ENCODE measurements at places on chromosomes 11 and 22. TPM values are rescaled to one million over a fixed set of nuclear protein-coding genes. Genes with fewer than 3 reads are reported as not detected.

DNA sequence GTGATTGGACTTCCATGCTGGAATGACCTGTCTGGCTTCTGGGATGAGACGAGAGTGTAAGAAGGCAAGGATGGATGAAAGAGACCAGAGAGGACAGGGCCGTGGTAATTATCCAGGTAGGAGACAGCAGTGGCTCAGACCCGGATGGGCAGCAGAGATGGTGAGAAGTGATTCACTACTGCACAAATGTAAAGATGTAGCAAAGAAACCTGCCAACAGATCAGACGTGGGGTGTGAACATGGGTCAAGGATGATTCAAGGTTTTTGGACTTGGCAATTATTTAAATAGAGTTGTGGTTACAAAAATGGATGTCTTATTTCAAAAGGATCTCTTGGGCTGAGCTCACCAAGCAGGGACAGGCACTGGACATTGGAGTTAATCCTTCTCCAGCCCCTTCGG, 32.7 kb downstream of the RIBC2 start:
- DNase-seq = no peak

The BBOX1 gene
- total RNA-seq = not detected

DNA sequence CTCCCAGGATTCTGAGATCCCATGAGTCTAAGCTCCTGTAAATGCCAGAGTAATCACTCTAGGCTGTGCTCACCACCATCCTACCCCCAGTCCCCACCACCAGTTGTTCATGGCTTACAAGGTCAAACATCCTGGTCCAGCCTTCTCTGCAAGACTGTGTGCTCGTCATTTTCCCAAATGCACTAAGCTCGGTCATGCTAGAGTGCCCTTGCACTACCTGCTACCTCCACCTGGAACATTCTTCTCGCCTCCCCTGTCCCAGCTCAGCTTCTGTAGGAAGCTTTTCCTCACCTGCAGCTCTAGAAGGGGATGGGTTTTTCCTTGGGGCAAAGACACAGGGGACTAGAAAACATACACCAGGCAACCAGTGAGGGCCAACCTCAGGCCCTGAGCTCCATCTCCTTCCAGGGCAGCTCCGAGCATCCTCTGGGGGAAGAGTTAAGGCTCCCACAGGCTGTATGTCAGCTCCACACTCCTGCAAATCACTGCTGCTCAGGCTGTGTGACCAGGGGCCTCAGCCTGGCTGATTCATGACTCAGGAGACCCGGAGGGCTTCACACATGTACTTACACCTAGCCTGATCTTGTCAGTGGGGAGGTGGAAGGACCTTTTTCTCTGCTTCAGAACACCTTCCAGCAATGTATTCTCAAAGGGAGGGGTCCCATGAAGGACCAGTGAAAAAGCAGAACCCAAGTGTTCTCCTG, 37.2 kb upstream of the CSNK2A3 start:
- no peak for DNase-seq

- peak; percentile 23 for DNase-seq
These were observed 40.9 kb downstream of the GAS2 start for GRCh38 chr11:22707119-22707899.

DNA sequence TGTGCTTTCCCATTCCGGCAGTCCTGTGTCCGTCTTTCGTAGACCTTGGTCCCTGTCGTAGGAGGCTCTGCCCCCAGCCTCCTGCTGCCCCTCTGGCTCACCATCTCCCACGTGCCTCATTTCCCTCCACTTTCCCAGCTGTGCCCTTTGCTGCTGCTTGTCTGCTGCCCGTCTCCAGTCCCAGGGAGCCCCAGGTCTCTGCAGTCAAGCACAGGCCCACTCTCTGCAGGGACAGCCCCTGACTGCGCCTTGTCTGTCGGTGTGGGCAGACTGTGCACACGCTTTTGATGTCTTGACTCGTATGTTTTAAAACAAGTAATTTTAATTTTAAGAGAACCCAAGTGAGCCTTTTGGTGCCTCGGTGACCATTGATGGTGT, 12.4 kb downstream of the DGCR8 start:
- no peak for DNase-seq

The TRIM66 gene
- total RNA-seq = 11.2 TPM

The ZNF215 gene
- total RNA-seq = 7.3 TPM

DNA sequence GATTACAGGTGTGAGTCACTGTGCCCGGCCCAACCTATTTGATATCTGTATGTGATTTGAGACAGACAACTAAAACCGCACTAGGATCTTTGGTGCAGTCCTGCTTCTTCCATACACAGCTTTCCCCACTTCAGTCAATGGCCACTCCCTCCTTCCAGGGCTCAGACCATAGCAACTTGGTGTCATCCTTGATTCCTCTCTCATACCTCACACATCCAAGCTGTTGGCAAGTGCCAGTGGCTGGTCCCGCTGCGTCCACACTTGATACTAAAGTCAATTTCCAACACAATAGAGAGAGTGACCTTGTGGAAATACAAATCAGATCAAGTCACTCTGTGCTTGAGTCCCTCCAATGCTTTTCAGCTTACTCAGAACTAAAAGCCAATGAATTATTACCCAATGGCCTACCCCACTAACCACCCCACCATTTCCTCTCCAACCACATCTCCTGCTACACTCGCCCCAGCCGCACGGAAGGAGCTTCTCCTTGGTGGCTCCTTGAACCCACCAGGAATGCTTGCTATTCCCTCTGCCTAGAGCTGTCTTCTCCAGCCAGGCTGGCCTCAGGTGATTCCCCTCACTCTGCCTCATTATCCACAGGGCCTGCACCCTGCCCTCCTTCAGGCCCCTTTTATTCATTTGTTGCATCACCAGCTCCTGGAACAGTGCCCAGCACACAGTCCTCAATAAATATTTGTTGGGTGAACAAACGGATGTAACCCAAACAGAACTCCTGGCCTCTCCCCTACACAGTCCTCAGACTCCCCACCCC, 12.9 kb downstream of the ABTB2 start:
- peak; percentile 50 for DNase-seq

DNA sequence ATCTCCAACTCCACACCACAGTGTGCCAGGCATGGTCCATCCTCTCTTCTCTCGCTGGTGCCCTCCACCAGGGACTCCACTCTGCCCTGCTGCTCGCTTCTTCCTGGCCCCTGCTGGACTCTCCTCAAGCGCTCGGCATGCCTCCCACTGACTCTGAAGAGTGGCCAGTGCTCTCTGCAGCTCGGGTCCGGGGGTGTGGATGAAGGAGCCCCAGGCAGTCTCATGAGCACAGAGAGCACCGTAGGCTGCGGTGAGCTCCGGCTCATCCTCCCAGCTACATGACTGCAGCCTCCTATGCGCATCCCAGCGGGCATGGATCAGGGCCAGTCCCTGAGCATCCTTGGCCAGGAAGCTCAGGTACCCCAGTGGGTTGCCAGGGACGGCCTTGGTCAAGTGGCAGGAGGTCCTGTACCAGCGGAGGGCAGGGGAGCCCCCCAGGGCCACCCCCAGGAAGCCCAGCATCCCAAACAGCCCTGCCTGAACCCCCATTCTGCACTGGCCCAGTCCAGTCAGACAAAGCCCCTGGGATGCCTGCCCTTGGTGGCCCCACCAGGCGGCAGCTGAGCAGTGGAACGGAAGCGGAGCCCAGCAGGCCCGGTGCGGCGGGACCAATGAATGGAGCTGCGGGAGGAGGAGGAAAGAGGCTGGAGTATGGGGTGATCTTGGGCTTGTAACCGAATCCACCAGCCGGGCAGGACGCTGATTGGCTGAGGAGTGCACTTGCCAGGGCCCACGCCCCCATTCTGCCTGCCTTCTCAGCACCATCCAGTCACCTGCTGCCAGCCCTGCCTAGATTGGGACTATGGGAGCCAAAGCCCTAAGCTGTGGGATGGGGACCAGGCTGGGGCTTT, at the start of gene PLA2G3:
PLA2G3 (minus strand) TSS at position 643 of the 851 bp plus-strand sequence; CDS start at position 489, 154 bp downstream.
- DNase-seq = no peak

- no peak for DNase-seq
These were observed 161.6 kb downstream of the CEP164 start for GRCh38 chr11:117488996-117489952.

- DNase-seq = no peak
These were observed 1.4 kb downstream of the VPREB1 start for GRCh38 chr22:22245935-22246525.

DNA sequence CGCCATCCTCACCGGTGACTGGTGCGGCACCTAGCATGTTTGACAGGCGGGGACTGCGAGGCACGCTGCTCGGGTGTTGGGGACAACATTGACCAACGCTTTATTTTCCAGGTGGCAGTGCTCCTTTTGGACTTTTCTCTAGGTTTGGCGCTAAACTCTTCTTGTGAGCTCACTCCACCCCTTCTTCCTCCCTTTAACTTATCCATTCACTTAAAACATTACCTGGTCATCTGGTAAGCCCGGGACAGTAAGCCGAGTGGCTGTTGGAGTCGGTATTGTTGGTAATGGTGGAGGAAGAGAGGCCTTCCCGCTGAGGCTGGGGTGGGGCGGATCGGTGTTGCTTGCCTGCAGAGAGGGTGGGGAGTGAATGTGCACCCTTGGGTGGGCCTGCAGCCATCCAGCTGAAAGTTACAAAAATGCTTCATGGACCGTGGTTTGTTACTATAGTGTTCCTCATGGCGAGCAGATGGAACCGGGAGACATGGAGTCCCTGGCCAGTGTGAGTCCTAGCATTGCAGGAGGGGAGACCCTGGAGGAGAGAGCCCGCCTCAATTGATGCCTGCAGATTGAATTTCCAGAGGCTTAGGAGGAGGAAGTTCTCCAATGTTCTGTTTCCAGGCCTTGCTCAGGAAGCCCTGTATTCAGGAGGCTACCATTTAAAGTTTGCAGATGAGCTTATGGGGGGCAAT, 1.1 kb downstream of the NEAT1 start:
- DNase-seq = peak; percentile 41

- no peak for DNase-seq
These were observed 28.7 kb upstream of the CTR9 start for GRCh38 chr11:10722307-10722706.

DNA sequence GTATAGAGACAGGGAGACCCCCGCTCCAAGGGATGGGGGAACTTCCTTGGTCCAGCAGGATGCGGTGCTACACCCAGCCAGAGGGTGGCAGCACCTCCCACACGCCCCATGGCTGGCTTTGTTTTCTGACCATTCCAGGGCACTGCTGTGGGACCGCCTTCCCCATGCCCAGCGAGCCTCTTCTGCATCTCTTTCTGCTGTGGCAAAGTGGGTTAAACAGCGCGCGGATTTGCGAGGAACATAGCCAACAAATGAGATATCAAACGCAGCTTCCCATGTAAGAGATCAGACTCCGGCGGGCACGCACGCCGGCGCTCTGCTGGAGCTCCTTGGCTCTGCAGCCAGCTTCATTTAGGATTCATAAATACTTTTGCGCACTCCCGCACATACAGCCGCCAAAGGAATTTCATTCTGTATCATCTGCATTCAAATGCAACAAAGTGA, 485.8 kb upstream of the CADM1 start:
- DNase-seq = no peak

The APOA5 gene
- total RNA-seq = not detected

DNA sequence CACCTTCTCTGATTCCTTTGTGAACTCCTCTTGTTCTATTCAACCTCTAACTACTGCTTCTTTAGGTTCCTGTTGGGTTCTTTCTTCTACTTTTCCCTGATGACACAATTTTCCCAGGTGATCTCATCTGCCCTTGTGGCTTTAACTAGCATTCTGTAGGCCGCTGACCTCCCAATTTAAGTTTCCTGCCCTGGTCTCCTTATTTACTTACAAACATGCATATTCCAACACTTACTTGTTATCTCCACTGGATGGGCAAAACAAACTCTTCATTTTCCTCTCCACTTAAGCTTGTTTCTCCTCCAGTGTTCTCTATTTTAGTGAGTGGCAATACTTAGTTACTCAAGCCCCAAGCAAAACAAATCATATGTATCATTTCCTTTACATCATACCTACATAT, 734.5 kb downstream of the METTL15 start:
- no peak for DNase-seq

DNA sequence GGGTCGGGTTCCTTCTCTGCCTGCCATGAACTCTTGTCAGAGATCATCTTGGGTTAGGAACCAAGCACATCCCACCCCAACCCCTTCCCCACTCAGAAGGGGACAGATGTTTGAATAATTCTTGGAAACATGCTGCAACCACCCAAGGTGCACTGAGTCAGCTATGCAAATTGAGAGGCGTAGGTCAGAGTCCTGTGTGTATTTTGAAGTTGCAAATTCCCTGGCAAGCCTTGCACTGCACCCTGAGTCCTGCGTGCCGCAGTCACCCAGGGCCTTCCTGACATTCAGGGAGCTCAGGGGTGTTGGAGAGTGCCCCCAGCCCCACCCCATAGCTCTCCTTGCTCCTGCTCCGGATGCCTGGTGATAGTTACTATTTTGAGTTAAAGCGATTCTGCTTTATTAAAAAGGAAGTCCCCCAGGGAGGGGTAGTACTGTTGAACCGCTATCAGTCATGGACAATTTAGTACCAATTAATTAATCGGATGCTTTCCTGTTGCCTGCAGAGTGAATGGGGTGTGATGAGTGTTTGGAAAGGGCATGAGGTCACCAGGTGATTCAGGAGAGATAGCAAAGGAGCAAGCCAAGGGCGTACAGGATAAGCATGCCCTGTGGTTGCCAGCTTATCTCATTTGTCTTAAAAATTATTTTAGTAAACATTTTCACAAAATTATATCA, 123.7 kb downstream of the GRIK4 start:
- no peak for DNase-seq

The SORL1 gene
- total RNA-seq = 26.5 TPM

The DSCAML1 gene
- 1.6 TPM for total RNA-seq

The P2RY2 gene
- total RNA-seq = 2.1 TPM

The INPP5J gene
- total RNA-seq = 16.1 TPM

- no peak for DNase-seq
These were observed 4.9 kb upstream of the CNTN5 start for GRCh38 chr11:99015634-99016454.

DNA sequence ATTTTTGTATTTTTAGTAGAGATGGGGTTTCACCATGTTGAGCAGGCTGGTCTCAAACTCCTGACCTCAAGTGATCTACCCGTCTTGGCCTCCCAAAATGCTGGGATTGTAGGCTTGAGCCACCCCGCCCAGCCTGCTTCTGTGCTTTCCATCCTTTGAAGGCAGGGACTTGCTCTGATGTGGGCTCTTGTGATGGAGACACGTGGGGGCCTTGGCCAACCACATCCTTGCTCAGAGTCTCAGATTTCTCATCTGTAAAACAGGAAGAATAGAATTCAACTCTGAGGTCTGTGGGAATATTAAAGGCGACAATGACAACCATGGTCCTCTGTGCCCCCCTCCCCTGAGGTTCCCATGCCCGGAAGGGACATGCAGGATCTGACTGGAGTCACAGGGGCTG, 3.8 kb upstream of the GGA1 start:
- no peak for DNase-seq

DNA sequence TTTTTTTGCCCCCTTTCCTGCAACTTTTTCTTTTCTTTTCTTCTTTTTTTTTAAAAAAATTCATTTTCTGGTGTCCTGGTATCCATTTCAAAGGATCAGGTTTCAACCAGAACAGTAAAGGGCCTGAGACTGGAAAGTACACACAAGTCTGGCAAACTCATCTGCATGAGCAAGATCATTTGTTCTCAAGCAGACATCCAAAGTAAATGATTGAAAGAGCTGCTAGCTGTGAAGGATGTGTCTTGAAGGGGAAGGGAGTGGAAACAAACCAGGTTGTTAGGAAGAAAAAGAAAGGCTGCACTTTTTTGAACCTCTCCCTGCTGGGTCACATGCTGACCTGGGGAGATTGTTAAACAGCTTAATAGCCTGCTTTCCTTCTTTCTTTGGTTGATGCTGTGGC, 5.3 kb downstream of the YAP1 start:
- peak; percentile 18 for DNase-seq

The OTOG gene
- not detected for total RNA-seq

Measured in body of pancreas (tissue), 4 donors.